Hippocampal formation (tissue), 2 donors: ENCODE measurements at places on chromosomes 4 and X.

GRCh38 chr4:184351560-184352451 lies 122.5 kb downstream of the IRF2 start:
- no peak for DNase-seq

GRCh38 chrX:132957211-132958090 lies 978 bp downstream of the HS6ST2 start:
- no peak for DNase-seq

- DNase-seq = no peak
These were observed 7.1 kb downstream of the AWAT2 start for GRCh38 chrX:70042399-70043371.

GRCh38 chr4:151034829-151035228 lies 19.7 kb upstream of the LRBA start:
- DNase-seq = no peak

DNA sequence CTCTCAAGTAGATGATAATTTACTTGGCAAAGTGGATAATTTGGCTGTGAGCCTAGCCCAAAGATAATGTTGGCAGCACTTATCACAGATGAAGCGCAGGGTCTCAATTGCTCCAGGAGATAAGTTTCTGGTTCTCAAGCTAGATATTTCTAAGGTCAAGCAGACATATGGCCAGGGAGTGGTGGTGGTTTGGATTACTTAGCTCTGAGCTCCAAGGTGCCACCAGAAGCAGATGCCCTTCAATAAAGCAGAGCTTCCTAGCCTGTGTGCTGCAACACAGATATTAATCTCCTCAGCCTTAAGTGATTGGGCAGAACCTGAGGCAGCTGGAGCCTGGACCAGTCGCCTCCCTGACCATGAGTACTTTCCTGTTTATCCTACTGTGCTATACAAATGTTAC lies 79.2 kb upstream of the NALF2 start:
- DNase-seq = no peak

GRCh38 chr4:87109121-87109520 lies 111.3 kb downstream of the KLHL8 start:
- DNase-seq = no peak

- no peak for DNase-seq
These were observed 107.1 kb downstream of the FAM193A start for GRCh38 chr4:2643555-2643954.

DNA sequence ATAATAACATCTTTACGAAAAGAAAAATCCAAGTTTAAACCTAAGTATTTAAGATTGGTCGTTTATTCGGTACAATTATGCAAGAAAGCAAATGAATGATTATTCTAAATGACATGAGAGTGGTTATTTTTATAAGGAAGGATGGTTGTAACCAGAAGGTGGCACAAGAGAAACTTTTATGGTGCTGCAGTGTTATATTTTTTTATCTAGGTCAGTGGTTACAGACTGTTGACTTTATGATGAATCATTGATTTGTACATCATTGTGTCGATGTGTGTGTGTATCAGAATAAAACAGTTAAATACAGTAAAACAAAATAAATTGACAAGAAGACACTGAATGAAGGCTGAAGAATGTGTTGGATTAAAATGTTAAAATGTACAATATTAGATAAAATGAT lies 9.8 kb downstream of the DCAF8L2 start:
- no peak for DNase-seq

DNA sequence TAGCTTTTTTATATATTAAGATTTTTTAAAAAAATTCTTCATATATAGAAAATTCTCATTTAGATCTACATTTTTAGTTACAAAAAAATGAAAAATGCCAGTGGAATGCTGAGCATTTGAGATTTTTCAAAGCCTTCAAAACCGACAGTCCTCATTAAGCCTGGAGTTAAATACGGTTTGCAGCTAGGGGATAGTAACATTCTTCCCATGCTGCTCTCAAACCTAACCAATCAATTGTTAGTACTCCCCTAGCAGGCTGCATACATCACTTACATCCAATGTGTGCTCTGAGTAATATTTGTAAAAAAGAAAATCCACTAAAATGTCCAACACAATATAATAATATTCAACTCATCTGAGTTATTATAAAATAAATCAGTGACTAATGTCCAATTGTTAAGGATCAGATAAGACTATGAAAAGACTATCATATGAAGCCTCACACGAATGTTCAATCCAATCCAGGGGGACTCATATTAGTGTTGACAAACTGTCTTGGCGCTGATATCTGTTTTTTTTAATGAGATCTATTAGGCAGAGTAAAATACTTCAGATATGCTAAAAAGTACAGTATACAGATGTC lies 227.6 kb upstream of the MAB21L2 start:
- DNase-seq = no peak
